Stimulated activated CD8-positive, alpha-beta memory T cell treated with anti-CD3 and anti-CD28 coated beads, Interleukin-15, amount 100 ng/mL, for 1 hour (primary cell): ENCODE measurements at places on chromosomes 7 and 10.

- DNase-seq, result no peak
These were observed 46.7 kb upstream of the PLCE1 start for GRCh38 chr10:93947055-93947454.

DNA sequence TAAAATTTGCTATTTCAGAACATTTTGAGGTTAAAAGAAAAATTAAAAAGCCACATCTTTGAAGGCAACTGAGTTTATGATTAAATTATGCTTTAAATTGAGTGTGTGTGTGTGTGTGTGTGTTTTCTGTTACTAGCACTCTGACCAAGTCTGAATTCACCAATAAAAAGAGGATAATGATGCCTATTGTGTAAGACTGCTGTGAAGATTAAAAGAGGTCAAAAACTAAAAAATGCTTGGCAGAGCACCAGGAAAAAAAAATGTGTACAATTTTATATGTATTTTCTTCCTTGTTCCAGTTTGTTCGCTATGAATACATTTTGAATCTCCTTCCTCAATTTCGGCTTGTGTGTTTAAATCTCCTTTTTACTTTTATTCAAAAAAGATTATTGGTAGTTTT, 316.6 kb upstream of the MAGI2 start:
- no peak for DNase-seq

- no peak for DNase-seq
These were observed 144.1 kb upstream of the PRSS58 start for GRCh38 chr7:142401951-142402350.

- DNase-seq, result no peak
These were observed 58.0 kb downstream of the ORC5 start for GRCh38 chr7:104149822-104150221.

- no peak for DNase-seq
These were observed 224.4 kb downstream of the MAD1L1 start for GRCh38 chr7:2008101-2008935.

GRCh38 chr7:259751-260405, 30.1 kb upstream of the FOXL3 start:
- no peak for DNase-seq

DNA sequence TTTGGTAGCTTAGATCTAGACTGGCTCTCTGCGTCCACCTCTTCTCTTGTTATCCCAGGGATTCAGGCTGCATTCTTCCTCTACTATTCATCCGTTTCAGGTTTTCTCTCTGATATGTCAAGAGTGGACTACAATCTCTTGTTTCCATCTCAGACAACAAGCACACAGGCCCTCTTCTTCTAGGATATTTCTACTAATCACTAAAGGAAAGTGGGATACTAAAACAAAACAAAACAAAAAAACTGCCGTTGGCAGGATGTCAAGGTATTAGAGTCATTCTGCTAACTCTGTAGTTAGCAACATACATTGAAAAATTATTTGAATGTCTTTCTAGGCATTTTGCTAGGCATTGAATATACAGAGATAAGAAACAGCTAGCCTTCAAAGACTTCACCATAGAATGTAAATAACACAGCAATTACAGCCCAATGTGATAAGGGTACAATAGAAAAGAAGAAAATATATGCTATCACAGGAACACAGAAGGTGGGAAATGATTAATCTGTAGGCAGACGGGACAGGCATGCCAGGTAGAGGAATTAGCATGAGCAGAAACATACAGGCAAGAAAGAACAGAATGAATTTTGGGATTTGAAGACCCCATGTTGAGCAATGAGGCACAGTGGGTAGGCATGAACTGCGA, 210.5 kb downstream of the CSTF2T start:
- no peak for DNase-seq

GRCh38 chr10:101961591-101962498, 94.1 kb downstream of the ARMH3 start:
- no peak for DNase-seq

GRCh38 chr10:126198681-126199080, 189.6 kb downstream of the ADAM12 start:
- no peak for DNase-seq

DNA sequence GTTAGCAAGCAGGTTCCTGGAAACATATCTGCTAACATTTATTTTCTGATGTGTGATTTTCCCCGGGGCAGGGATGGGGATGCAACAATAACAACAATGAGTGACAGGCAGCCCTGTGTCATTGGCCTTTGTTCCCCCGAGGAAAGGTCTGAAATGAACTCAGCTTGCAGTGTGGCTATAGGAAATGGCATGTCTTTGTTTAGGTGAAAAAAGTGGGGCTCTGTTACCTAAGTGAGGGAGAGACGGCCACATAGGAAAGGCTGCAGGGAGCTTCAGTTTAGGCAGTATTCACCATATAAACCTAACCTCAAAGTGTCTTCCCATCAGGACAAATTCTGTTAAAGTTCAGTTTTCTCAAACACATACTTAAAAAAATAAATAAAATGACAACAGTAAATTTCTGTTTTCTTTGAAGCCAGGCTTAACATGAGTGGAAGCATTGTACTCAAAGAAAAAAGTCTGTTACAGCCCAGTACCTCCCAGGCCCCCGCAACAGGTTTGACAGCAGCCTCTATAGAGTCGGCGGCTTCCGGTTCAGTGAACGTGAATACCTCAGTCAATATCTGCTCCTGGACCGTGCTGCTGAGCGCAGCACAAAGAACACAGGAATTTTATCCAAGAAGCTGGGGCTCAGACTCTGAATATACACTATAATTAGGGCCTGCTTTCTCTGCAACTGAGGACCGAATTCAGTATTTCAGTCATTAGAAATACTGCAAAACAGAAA, 168.3 kb downstream of the GLI3 start:
- DNase-seq, result no peak

DNA sequence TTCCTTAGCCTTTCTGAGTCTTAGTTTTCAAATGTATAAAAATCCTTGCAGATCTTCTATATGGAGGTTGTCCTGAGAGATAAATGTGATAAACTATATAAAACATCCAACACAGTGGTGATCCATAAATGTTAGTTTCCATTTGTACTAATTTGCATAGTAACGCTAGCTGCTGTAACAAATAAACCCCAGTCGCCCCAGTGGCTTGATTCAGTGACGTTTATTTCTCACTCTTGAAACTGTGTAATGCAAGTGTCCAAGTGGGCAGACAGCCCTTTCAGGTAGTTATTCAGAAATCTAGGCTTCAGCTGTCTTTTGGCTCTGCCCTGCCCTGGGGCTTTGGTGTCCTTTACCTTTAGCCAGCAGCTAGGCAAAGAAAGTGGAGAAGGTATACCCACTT, 106.3 kb downstream of the VTI1A start:
- no peak for DNase-seq

DNA sequence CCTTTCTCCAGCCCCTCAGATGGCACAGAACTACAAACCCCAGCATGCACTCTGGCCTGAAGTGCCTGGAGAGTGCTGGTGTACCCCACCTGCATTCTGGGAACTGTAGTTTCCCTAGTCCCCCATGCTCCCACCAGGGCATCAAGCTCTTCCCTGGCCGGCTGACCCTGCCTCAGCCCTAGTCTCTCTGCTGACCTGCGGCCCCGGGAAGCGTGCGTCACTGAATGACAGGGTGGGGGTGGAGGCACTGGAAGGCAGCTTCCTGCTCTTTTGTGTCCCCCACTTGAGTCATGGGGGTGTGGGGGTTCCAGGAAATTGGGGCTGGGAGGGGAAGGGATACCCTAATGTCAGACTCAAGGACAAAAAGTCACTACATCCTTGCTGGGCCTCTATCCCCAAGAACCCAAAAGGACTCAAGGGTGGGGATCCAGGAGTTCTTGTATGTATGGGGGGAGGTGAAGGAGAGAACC, 2.1 kb downstream of the NOS3 start:
- DNase-seq, result no peak

- DNase-seq, result no peak
These were observed 1.7 kb upstream of the MYO1G start for GRCh38 chr7:44980393-44981034.

DNA sequence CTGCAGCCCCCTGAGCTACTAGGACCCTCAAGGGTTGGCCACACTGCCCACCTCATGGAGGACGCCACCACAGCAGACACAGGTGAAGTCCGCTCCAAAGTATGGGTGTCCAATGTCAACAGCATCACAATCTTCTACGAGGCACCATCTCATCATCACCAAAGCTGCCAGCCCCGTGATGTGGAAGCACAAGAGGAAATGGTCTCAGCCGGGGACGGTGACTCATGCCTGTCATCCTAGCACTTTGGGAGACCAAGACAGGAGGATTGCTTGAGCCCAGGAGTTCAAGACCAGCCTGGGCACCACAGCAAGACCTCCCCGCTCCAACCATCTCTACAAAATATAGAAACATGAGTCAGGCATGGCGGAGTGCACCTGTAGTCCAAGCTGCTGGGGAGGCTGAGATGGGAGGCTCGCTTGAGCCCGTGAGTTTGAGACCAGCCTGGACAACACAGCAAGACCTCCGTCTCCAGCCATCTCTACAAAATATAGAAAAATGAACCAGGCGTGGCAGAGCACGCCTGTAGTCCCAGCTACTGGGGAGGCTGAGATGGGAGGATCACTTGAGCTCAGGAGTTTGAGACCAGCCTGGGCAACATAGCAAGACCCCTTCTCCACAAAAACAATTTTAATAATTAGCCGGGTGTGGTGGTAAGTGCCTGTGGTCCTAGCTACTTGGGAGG, 48.8 kb upstream of the MYL10 start:
- no peak for DNase-seq

DNA sequence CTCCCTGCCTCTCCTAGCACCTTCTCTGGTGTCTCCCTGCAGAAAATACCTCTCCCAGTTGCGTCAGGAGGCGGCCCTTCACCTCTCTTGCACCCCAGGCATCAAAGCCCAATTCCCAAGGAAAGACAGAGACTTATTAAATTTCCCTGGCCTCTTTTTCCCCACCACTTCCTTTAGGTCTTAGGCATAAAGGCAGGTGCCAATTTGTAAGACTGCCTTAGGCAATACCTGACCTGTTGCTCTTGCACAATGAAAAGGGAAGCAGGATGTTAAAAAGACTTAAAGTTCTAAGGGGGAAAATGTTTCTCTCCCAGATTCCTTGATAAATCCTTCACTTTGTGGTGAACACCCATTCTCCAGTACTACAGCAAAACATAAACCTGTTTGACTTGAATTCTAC, 186.7 kb downstream of the SLC25A13 start:
- DNase-seq, result no peak

DNA sequence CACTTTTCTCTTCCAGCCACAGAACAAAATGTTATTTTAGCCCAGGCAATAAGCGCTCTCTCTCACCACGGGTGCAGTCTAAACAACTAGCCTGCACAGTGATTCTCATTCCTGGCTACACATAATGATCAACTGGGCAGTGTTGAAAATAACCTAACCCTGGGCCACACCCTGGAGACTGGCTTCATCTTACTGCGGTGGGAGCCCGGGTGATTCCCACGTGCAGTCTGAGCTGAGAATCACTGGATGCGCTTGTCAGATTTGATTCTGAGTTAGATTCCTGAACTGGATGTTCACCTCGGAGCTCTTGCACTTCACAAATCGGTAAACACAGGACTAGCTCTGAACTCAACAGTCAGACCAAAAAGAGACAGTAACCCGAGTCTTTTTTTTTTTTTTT, 14.9 kb downstream of the ZC3HAV1 start:
- no peak for DNase-seq

DNA sequence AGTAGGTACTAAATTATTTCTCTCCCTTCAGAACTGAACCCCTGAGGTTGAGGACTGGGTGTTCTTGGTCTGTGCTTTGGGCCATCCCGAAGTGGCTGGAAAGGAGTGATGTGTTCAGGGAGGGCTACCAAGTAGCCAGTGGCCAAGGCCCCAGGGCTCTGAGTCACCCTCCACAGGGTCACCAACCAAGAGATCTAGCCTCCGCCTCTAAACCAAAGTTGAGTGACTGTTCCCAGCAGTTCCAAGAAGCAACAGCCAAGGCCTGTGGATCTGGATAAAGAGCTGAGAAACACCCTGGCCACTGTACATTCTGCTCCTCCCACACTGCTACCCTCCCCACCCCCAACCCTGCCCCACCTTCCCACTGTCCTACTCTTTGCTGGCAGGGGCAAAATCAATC, 35.5 kb upstream of the KCNMA1 start:
- DNase-seq, result no peak
